ENCODE measurements at places on chromosomes 13 and 19. TPM values are rescaled to one million over a fixed set of nuclear protein-coding genes. Genes with fewer than 3 reads are reported as not detected.

- H3K4me1 ChIP-seq: peaks cover 32% of the 10 kb centered on the region
- H3K27ac ChIP-seq: no peak overlapping the region
- H3K4me3 ChIP-seq: no peak overlapping the region
- no peak for DNase-seq
- no peaks in the 10 kb centered on the region for H3K27me3 ChIP-seq
Measured at GRCh38 chr19:339262-339887, 5.2 kb downstream of the MIER2 start.

CYSLTR2 gene
- total RNA-seq: 1.3 TPM

DNA sequence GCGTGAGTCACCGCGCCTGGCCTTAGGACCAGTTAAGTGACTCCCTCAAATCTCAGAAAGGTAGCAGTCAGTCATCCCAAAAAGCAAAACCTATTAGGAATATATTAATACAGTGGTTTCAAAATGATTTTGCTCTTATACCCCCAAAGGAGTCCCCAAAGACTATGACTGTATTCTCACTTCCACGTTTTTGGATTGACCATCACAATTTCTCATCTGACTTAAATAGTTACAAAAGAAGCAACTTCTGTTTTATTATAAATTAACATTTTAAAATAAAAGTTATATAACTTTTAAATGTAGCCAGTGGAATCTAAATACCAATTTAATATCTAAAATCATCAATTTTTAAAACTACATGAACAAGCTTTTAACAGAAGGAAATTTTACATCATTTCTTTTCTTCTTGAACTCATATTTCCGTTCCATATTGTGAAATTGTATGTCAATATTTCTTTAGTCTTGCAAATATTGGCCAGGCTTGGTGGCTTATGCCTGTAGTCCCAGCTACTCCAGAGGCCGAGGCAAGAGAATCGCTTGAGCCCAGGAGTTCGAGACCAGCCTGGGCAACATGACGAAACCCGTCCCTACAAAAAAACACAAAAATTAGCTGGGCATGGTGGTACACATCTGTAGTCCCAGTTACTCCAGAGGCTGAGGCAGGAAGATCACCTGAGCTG, 1.5 kb upstream of the SPART start:
- H3K27ac ChIP-seq: no peak overlapping the region
- H3K4me3 ChIP-seq: no peak overlapping the region

DNA sequence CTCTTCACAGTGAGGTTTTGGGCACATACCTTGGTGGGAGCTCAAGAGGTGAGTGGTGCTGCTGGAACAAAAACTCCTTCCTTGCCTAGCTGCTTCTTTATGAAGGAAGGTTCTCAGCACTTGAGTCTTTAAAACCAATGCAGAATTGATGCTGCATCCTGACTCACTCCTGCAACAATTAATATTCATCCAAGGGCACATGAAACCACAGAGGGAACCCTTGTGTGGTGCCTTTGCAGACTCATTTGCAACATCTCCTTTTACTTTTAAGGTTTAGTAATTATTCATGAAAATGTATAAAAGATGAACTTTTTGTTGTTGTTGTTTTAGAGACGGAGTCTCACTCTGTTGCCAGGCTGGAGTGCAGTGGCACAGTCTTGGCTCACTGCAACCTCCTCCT, 30.1 kb downstream of the OPA3 start:
- H3K27ac ChIP-seq: no peak overlapping the region
- no peak overlapping the region for H3K4me3 ChIP-seq
- H3K36me3 ChIP-seq: peaks cover 16% of the 10 kb centered on the region
- H3K4me1 ChIP-seq: no peaks in the 10 kb centered on the region

DNA sequence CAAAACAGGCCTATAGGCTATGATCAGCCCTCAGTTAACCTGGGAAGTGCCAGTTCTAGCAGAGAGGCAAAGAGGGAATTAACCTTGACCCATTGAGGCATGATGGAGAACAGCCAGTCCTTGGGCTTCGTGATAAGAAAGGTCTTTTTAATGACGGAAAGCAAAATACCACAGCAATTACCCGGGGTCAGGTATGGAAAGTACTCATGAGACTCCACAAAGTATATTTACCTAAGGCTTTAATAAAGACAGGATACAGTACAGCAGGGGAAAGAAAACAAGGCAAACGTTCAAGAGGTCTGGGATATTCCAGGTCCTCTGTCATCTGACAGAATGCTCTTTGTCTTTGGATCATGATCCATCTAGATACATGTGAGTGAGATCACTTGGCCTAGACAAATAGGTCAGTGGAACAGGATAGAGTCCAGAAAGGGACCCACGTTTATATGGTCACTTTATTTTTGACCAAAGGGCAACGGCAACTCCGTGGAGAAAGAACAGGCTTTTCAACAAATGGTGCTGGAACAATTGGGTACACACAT, 52.2 kb downstream of the WDFY2 start:
- peaks cover 10% of the 10 kb centered on the region for H3K4me1 ChIP-seq
- no peaks in the 10 kb centered on the region for H3K36me3 ChIP-seq
- no peak overlapping the region for H3K27ac ChIP-seq

DNA sequence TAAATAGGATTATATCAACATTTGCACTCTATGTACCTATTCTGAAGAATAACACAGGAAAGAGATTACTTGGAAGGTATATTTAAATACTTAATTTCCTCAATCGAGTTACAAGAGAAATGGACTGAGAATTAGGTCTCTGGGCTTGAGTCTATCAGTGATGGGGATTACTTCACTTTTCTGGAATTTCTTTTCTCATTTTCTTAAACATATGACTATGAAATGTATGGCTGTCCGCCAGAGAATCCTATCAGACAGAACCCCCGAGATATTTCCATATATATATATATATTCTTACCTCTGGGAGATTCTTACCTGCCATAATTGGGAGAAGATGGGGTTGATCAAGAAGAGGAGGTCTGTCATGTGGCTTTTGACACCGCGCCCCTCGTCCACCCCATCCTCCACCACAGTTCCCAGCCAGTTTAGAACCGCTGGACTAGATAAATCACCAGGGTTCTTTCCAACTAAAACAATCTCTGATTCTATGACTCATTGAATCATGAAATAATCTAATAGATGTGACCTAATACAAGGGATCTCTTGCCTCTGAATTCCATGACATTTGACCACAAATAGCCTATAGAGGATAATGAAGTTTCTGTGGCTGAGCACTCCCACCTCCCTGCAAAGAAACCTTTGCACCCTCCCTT, 231.3 kb downstream of the TBC1D4 start:
- no peak for DNase-seq
- H3K36me3 ChIP-seq: no peaks in the 10 kb centered on the region
- no peaks in the 10 kb centered on the region for H3K27me3 ChIP-seq
- no peak overlapping the region for H3K4me3 ChIP-seq
- H3K27ac ChIP-seq: no peak overlapping the region
- H3K4me1 ChIP-seq: no peaks in the 10 kb centered on the region

- H3K27me3 ChIP-seq: no peaks in the 10 kb centered on the region
- no peaks in the 10 kb centered on the region for H3K36me3 ChIP-seq
- DNase-seq: no peak
- no peak overlapping the region for H3K4me3 ChIP-seq
Measured at GRCh38 chr13:35766663-35767062, 290.2 kb upstream of the MAB21L1 start.

GRCh38 chr19:3958836-3959765, 11.8 kb downstream of the DAPK3 start:
- H3K4me3 ChIP-seq: no peak overlapping the region
- peaks cover 81% of the 10 kb centered on the region for H3K36me3 ChIP-seq
- H3K27ac ChIP-seq: no peak overlapping the region
- H3K4me1 ChIP-seq: no peaks in the 10 kb centered on the region
- DNase-seq: no peak

- H3K27me3 ChIP-seq: no peaks in the 10 kb centered on the region
- H3K36me3 ChIP-seq: peaks cover 90% of the 10 kb centered on the region
- peak overlapping the region; percentile 40 for H3K27ac ChIP-seq
- no peak overlapping the region for H3K4me3 ChIP-seq
Measured at GRCh38 chr19:801861-802497, 4.7 kb downstream of the PTBP1 start.
